ENCODE measurements at places on chromosomes 7 and 10.

DNA sequence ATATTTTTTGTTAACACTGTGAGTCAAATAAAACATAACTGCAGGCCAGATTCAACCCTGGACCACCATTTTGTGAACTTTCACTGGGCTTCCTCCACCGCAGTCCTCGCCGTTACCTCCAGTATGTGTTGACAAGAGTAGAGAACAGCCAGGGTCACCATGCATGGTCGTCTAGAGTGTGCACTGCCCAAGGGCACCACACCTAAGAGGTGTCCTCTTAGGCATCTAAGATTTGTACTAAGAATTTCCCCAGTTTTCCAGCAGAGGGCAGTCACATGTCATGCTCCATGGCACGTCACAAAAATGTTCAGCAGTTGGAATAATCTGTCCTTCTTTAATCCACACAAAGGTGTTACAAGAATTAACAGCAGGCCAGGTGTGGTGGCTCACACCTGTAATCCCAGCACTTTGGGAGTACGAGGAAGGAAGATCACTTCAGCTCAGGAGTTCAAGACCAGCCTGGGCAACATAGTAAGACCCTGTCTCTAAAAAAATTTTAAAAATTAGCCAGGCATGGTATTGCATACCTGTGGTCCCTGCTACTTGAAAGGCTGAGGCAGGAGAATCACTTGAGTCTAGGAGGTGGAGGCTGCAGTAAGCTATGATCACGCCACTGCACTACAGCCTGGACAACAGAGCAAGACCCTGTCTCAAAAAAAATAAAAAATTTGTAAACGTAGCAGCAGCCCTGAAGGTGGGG is 71.2 kb upstream of the FOXK1 start:
- DNase-seq: no peak

DNA sequence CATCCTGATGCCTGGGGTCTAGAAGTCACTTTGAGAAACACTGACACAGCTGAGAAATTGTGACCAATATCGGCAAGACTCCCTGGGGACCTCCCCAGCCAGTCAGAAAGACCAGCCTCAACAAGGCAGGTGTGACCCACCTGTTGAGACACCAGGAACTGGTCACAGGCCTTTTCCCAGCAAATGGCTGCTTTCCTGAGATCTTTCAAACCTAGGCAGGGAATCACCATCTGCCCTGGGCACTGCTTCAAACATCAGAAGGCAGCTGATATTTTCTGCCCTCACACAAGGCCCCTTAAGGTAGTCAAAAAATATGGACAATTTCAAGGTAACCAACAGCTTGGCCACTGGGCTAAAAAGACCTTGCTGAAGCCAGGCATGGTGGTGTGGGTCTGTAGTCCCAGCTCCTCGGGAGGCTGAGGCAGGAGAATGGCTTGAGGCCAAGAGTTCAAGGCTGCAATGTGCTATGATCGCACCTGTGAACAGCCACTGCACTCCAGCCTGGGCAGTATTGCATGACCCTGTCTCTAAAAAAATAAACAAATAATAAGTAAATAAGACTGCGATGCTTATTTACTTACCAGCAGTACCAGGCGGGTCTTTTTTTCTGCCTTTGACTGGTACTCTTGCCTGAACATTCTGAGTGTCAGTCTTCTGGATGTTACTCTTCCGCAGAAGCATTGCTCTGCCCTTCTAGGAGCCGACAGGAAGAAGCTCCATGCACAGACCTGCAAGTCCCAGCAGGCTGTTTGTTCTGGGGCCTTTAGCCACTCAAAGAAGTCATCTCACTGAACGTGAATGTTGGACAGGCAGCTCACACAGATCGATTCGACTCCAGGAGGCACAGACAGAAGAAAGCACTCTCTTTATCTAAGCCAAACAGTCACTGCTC is 59.7 kb downstream of the SORBS1 start:
- DNase-seq: no peak

GRCh38 chr10:30398788-30399187 is 35.2 kb upstream of the MAP3K8 start:
- no peak for DNase-seq

- DNase-seq: no peak
Measured at GRCh38 chr7:90176195-90176594, 21.9 kb downstream of the STEAP1 start.

GRCh38 chr7:29976673-29977415 is 12.8 kb downstream of the SCRN1 start:
- no peak for DNase-seq

DNA sequence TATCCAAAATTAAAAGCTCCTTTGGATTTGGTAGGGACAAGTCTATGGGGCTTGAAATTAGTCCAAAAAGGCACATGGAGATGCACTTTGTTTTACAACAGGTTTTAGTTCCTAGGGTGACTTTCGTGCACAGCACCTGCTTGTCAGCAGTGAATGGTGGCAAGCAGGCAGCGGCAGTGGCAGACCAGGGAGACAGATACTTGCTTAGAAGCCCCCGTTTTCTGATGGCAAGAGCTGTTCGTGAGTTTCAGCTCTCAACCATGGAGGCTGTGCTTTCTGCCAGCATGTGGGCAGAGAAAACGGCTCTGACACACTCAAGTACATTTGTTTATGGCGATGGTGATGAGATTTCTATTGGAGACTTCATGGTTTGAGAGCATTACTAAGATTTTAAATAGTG is 61.7 kb upstream of the SHH start:
- DNase-seq: no peak

- DNase-seq: no peak
Measured at GRCh38 chr7:2450198-2451107, 25.7 kb downstream of the GRIFIN start.

- DNase-seq: no peak
Measured at GRCh38 chr10:34413756-34414587, 401.1 kb downstream of the PARD3 start.

DNA sequence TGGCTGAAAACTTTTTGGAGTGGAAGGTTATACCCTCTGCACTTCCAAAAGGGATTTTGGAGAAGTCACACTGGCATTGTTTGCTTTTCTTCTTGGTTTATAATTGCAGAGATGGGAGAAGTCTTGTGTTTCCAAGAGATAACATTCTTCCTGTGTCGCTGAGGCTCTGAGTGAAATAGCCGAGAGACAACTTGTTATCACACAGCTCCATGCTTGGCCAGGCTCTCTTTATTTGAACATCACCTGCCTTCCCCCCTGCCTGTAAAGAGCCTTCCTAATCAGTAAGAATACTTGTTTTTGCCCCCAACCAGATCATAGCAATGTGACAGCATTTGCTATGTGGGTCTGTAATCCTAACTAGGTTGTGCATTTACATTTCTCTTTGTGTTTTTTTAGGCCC is 270.7 kb downstream of the GALNT17 start:
- no peak for DNase-seq

DNA sequence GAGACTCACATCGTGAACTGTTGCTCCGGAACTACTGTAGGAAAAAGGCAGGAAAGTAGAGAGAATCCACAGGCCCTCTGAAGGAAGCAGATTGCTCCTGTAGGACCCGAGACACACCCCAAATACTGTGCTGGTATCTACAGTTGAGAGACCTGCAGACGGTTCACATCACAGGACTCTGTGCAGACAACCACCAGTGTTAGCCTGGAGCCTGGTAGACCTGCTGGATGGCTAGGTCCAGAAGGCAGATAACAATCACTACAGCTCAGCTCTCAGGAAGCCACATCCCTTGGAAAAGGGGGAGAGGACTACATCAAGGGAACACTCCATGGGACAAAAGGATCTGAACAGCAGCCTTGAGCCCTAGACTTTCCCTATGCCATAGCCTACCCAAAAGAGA is 311.8 kb upstream of the PRKCQ start:
- DNase-seq: no peak

DNA sequence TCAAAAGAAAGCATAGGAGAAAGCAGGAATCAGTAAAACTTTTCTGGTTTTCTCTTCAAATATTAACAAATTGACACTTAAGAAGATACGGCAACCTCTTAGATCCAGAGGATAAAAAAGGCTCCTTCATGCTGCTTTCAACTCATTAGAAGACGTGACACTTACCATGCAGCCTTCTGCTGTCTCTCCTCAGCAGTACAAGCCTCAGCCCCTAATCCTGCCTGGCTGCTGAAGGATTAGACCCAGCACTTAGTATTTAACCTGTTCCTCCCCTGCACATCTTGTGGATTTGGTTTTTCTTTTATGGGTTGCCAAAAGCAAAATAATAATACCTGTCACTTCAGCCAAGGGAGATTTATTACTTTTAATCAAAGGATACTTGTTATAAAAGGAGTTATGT is 108.4 kb downstream of the LYZL1 start:
- no peak for DNase-seq

- no peak for DNase-seq
Measured at GRCh38 chr7:106372595-106373318, 88.0 kb upstream of the NAMPT start.

DNA sequence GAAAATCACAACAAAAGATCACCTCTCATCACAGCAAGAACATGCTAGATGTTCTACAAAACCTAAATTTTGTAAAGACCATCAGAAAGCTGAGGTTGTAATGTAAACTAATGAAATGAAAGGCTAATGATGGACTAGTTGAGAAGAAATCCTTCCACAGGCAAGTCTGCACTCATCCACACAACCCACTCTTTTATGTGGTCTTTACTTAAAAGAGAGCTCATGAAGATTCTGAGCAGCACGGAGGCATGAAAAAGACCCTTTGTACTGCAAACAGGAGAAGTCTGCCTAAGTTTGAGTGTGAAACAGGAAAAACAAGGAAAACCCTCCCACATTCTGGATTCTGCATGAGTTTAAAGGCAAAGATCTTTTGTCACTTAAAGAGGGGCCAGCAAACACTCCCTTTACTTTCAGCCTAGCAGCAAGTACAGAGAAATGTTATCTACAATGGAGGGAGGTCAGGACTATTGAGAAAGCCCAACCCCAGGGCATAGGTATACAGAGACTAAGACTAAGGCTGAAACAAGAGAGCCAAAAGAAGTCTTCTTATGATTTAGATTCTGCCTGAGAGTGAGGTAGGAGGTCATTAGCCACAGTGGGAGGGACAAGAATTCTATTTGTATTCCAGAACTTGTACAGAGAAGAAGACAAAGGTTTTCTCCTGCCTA is 521.2 kb upstream of the TEX47 start:
- DNase-seq: no peak

GRCh38 chr7:3955751-3956696 is 655.0 kb downstream of the SDK1 start:
- no peak for DNase-seq

GRCh38 chr7:133102276-133103060 is 20.6 kb upstream of the CHCHD3 start:
- DNase-seq: no peak

DNA sequence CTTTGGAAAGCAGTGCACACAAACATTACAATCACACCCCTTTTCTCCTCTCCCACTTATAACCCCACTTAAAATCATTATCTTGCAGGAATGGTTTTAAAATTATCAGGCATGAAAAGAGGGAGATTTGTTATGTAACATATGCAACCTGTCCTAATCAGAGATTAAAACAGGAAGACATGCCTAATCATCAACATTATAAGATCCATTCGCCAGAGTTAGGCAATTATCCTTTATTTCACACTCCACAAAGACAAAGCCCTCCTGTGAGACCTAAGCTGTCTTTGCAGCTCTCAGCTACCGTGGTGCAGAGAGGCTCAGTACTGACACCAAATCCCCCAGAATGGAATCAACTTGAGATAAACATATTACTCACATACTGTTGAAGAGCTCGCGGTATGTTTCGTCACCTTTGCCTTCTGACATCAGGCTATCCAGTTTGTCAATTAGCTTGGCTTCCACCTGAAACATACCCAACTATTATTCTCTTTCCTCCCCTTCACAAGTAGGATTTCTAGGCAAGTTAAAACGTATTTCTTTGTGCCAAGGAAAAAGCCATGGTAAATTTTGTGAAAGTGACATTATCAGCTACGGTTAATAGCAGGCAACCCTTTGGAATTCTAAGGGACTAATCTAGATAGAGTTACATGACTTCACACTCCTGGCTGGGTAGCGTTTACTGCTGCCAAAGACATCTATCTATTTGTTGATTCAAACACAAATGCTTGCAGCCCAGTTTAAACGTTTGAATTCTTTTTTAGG is 226.2 kb upstream of the IMMP2L start:
- DNase-seq: no peak

GRCh38 chr10:84837041-84837812 is 508.8 kb downstream of the CCSER2 start:
- DNase-seq: no peak
